Right ventricle myocardium superior (tissue), 1 donor: ENCODE measurements at places on chromosomes 5 and 9.

GRCh38 chr5:8943301-8943700, 602.6 kb downstream of the SEMA5A start:
- no peak for DNase-seq

DNA sequence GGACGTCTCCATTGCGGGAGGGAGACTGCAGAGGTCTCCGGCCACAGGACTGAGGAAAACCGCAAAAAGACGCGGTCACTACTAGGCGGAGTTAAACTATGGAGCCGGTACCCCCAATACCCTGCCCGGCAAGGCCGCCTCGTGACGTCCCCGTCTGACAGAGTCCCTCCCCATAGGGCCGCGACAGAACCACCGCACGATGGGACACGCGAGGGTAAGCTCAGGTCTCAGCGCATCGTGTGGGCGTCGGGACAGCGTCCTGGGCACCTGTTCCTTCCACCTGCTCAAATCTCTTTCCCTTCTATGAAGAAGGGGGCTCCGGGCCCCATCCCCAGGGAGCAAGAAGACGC, 35.2 kb upstream of the GLDC start:
- peak; percentile 81 for DNase-seq

DNA sequence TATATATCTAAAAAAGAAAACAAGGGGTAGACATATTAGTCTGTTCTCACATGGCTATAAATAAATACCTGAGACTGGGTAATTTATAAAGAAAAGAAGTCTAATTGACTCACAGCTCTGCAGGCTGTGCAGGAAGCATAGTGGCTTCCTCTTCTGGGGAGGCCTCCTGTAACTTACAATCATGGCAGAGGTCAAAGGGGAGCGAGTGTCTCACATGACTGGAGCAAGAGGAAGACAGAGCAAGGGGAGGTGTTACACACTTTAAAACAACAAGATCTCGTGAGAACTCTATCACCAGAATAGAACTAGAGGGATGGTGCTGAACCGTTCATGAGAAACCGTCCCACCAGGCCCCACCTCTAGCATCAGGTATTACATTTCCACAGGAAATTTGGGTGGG, 616.8 kb downstream of the TLE4 start:
- no peak for DNase-seq

- DNase-seq, result no peak
Observed at GRCh38 chr5:71903808-71904207, 184.7 kb downstream of the CARTPT start.

GRCh38 chr5:177594071-177594470, 2.1 kb downstream of the TMED9 start:
- no peak for DNase-seq

GRCh38 chr9:116901260-116901659, 214.2 kb downstream of the TRIM32 start:
- no peak for DNase-seq

- no peak for DNase-seq
Observed at GRCh38 chr9:87109851-87110250, 162.5 kb upstream of the GAS1 start.
